ENCODE measurements at places on chromosomes 5 and 9.

- no peak for DNase-seq
Measured at GRCh38 chr9:121085661-121086060, 10.9 kb downstream of the CNTRL start.

DNA sequence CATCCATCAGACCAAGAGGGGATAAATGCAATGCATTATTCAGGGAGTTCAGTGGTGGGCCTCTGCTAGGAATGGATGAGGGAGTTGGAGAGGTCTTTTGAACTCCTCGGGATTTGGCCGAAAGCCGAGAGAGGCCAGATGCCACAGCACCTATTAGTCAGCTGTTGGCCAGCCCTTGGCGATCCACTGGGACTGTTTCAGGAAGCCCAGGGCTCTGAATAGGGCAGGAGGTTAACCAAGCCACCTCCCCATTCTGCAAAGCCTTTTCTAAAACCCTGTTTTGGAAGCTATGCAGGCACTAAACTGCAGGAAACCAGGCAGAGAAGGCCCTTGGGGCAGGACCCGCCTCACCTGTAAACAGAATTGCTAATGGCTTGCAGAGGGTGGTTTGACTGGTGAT, 37.8 kb downstream of the ASTN2 start:
- no peak for DNase-seq

GRCh38 chr5:149130121-149130914, 11.0 kb upstream of the ABLIM3 start:
- DNase-seq: no peak

- no peak for DNase-seq
Measured at GRCh38 chr5:80109646-80110478, 74.7 kb downstream of the THBS4 start.
